ENCODE measurements at places on chromosomes 13 and 19.

GRCh38 chr19:41288673-41289530 lies 21.1 kb upstream of the CCDC97 start:
- no peak for DNase-seq

- no peak for DNase-seq
These were observed 268.7 kb downstream of the NHLRC3 start for GRCh38 chr13:39306639-39307589.

GRCh38 chr13:26585136-26585535 lies 27.7 kb downstream of the WASF3 start:
- DNase-seq, result no peak

- DNase-seq, result no peak
These were observed 13.8 kb upstream of the DHRS12 start for GRCh38 chr13:51817717-51818116.

- DNase-seq, result no peak
These were observed 27.1 kb downstream of the ANKRD10 start for GRCh38 chr13:110887597-110888333.

GRCh38 chr13:35690581-35691207 lies 214.2 kb upstream of the MAB21L1 start:
- DNase-seq, result no peak

- no peak for DNase-seq
These were observed 5.7 kb downstream of the ACTN4 start for GRCh38 chr19:38653028-38653571.

DNA sequence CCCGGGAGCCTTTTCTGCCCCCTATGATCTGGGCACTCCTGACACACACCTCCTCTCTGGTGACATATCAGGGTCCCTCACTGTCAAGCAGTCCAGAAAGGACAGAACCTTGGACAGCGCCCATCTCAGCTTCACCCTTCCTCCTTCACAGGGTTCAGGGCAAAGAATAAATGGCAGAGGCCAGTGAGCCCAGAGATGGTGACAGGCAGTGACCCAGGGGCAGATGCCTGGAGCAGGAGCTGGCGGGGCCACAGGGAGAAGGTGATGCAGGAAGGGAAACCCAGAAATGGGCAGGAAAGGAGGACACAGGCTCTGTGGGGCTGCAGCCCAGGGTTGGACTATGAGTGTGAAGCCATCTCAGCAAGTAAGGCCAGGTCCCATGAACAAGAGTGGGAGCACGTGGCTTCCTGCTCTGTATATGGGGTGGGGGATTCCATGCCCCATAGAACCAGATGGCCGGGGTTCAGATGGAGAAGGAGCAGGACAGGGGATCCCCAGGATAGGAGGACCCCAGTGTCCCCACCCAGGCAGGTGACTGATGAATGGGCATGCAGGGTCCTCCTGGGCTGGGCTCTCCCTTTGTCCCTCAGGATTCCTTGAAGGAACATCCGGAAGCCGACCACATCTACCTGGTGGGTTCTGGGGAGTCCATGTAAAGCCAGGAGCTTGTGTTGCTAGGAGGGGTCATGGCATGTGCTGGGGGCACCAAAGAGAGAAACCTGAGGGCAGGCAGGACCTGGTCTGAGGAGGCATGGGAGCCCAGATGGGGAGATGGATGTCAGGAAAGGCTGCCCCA lies 8.5 kb upstream of the CEACAM7 start:
- DNase-seq, result no peak

DNA sequence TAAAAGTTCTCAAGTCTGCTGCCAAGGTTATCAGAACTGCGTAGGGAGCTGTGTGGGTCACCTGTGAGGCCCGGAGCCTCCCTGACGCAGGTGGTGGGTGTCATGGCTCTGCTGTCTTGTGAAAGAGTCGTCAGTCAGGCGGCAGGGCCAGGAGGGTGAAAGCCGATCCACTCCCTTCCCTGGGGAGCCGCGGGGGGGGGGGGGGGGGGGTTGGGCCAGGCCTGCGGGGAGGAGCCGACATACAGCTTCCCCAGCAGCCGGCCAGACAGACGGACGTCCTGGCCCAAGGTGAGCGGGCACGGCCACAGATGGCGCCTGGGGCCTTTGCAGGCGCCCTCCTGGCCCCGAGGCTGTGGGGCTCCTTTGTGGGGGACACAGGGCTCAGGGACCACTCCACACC lies 12.4 kb downstream of the SBNO2 start:
- peak; percentile 80 for DNase-seq

DNA sequence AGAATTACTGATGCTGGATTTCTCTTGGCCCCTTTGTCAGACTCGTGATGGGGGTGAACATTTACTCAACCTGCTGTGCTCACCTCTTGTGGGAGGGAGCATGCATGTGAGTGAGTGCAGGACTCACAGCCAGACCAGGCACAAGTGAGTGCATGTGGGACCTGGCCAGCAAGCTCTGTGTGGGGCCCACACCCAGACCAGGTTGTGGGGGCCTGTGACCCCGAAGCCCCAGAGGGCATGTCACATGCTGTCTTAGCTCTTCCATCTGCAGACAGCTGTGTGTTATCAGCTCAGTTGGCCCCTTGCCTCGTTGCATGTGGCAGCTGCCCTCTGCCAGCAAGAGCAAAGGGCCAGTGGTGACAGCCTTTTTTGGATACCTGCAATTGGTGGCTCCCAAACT lies 614.4 kb downstream of the GPC5 start:
- DNase-seq, result no peak

GRCh38 chr13:43876366-43876765 lies 3.2 kb downstream of the CCDC122 start:
- DNase-seq, result no peak

GRCh38 chr13:94112227-94112626 lies 367.3 kb downstream of the DCT start:
- peak; percentile 86 for DNase-seq

DNA sequence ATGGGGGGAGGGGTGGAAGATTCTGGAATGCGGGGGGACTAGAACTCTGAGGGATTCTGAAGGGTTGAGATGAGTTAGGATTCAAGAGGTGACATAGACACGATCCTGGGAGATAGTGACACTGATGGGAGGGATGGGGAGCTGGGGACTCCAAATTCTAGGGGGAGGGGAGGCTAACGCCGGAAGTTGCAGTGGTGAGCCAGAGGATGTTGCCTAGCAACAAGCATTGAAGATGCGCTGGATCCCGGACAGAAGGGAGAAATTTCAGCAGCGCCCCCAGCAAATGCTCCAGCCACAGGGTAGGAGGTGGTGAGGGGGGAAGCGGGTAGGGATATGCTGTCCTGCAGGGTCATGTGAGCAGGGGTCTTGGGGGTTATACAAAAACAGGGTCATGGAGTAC lies 6.9 kb upstream of the LTBP4 start:
- DNase-seq, result no peak

GRCh38 chr13:113792886-113793717 lies 34.1 kb downstream of the TMEM255B start:
- DNase-seq, result no peak

DNA sequence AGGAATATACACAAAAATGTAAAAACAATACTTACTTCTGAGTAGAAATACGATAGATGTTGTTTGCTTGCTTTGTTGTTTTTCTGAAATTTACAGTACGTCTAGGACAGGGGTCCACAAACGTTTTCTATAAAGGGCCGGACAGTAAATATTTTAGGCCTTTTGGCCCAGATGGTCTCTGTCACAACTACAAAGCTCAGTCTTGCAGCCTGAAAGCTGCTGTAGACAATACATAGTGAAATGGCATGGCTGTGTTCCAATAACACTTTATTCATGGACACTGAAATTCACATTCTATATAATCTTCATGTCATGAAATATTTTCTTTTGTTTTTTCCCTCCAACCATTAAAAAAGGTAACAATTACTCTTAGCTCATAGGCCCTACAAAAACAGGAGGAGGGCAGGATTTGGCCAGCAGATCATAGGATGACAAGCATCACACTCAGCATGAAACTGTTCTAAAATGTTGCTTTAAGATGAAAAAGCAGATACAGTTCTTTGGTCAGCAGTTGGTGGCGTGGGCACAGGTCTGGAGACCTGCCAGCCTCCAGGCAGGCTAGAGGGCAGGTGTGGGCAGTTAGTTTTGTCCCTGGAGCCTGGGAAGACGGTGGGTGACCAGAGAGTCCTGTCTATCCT lies at the start of gene EDDM13:
Gene EDDM13, plus strand, starts transcription at position 588 of the 638 bp plus-strand sequence. CDS start 87 bp downstream, outside the sequence.
- DNase-seq, result no peak

- DNase-seq, result no peak
These were observed 42.5 kb upstream of the SCEL start for GRCh38 chr13:77492982-77493381.

DNA sequence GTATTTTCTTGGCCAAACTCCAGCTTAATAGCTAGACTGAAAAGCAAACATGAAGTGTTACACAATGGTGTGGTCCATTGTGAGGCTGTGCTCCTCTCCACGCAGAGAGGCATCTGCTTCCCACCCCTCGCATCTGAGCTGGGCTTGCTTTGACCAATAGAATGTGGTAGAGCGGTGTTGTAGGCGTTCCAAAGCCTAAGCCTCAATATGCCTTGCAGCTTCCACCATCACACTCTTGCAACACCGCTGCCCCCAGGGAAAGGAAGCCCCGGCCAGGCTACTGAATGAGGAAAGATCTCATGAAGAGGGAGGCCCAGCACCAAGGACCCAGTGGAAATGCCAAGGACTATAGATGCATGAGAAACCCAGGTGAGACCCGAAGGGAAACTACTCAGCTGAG lies 9.4 kb downstream of the FLT1 start:
- DNase-seq, result no peak

DNA sequence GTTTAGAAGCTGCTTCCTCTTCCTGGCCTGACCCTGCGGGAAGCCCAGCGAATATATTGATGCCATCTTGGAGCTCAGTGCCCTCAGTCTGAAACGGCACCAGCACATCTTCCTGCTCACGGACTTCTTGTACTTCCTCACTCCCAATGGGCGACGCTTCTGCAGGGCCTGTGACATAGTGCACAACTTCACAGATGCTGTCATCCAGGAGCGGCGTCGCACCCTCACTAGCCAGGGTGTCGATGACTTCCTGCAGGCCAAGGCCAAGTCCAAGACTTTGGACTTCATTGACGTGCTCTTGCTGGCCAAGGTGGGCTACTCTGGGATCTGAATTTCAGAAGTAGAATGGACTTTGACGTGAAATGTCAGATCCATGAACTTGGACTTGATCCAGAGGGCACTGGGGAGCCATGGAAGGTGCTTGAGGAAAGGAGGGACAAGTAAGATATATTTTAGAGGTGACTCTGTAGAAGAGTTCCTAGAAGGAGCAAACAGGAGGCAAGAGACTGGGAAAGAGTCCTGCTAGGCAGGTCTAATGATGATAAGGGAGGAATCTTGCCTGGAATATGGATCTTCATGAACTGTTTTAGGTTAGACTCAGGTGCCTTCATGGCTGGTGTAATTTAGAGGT lies 38.4 kb upstream of the CYP4F8 start:
- DNase-seq, result no peak

DNA sequence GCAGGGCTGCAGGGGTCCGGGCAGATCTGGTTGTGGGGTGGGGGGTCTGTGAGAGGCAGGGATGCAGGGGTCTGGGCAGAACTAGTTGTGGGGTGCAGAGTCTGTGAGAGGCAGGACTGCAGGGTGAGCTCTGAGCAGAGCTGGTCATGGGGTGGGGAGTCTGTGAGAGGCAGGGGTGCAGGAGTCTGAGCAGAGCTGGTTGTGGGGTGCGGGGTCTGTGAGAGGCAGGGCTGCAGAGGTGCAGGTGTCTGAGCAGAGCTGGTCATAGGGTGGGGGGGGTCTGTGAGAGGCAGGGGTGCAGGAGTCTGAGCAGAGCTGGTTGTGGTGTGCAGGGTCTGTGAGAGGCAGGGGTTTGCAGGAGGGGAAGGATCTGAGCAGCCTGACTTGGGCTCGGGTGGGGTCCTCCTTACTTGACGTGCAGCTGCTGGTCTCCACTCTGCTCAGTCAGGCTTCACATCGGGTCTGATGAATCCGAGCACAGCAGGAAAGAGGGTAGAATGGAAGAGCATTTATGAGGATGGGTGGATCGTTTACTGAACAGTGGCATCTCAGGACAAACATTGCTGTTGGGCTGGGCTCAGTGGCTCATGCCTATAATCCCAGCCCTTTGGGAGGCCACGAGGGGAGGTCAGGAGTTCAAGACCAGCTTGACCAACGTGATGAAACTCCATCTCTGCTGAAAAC lies 31.2 kb downstream of the IGFL2 start:
- no peak for DNase-seq

DNA sequence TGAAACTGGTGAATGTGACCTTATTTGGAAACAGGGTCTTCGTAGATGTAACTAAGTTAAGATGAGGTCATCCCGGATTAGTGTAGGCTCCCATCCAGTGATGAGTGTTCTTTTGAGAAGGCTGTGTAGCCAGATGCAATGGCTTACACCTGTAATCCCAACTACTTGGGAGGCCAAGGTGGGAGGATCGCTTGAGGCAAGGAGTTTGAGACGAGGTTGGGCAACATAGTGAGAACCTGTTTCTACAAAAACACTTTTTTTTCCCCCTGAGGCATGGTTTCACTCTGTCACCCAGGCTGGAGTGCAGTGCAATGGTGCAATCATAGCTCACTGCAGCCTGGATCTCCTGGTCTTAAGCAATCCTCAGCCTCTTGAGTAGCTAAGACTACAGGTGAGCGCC lies 36.4 kb downstream of the FBN3 start:
- peak; percentile 12 for DNase-seq

DNA sequence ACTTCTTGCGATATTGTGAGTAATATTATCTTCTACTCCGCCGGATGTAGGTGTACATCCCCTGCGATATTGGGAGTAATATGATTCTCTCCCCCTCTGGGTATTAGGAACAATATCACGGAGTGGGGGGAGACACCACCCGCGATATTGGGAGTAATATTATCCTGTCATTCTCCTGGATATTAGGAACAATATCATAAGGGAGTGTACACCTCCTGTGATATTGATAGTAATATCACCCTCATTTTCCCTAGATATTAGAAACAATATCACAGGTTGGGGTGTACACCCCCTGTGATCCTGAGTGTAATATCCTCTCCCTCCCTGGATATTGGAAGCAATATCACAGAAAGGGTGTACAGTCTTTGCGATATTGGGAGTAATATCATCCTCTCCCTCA lies 64.3 kb upstream of the CEACAM21 start:
- no peak for DNase-seq
